ENCODE measurements at places on chromosomes 2 and 18. TPM values are rescaled to one million over a fixed set of nuclear protein-coding genes. Genes with fewer than 3 reads are reported as not detected.

PER2 gene
- polyA plus RNA-seq, result 1.7 TPM

GRCh38 chr2:26904839-26905238 lies 56.9 kb downstream of the DPYSL5 start:
- DNase-seq, result no peak

GAL3ST2 gene
- not detected for polyA plus RNA-seq

POTEJ gene
- not detected for polyA plus RNA-seq
